Omental fat pad (tissue), 4 donors: ENCODE measurements at places on chromosomes 5 and 9.

- DNase-seq, result peak; percentile 45
Observed at GRCh38 chr9:129726322-129727160, 26.3 kb downstream of the PTGES start.

DNA sequence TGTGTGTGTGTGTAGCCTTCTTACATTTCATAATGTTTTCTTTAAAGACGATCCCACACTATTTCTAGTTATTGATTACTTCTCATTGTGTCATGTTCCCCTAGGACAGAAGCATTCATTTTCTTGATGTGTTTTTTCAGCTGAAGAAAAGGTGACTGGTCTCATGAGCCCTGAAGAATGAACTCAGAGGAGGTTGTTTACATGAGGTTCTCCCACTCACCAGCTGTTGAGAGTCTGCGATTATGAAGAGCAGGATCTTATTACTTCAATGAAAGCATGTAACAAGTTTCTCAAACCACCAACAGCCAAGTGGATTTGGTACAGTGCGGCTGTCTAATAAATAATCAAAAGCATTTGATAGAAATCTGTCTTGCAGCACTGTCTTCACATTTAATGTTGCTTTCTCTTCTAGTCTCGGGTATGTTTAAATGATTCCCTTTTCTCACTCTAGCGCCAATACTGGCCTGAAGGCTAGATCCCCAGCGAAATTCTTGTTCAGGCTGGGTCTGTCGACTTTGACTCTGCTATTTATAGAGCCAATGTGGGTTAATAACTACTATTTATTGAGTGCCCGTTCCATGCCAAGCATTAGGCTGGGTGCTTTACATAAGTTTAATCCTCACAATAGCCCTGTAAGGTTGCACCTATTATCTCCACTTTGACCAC is 9.6 kb upstream of the FSD1L start:
- no peak for DNase-seq

GRCh38 chr9:8329561-8330283 is 530.1 kb upstream of the DMAC1 start:
- no peak for DNase-seq

- no peak for DNase-seq
Observed at GRCh38 chr5:172620506-172620905, 20.6 kb upstream of the NEURL1B start.

DNA sequence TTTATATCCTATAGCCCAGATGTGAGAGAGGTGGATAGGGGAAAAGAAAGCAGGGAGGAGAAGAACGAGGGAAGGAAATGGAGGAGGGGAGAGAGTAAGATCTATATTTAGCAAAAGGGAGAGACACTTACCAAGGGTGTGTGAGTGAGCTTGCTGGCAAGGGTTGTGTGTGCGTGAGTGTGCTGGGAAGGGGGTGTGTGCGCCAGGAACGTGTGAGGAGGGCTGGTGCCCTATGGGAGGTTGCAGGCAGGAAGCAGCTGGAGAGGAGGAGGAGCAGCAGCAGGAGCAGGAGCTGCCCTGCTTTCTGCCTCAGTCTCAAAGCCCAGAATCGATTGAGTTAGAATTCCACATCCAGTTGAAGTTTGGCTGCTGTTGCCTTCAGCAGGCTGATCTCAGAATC is 148.3 kb upstream of the RUSC2 start:
- DNase-seq, result no peak

DNA sequence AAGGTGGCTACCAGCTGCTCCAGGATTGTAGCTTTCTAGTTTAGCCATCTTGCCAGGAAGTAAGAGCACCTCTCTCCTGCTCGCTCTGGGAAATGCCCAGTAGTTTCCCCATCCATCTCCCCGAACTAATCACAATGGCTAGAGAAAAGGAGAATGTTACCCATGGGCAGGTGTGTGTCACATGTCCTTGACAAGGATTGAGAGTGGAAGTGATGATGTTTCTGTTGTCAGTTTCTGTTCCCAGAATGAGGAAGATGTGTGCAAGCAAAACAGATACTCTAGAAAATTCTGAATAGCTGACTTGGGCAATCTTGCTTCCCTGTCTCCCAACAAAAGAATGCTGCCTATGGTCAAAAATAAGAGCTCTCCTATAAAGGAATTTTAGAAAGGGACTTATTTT is 429.5 kb downstream of the EBF1 start:
- DNase-seq, result no peak

DNA sequence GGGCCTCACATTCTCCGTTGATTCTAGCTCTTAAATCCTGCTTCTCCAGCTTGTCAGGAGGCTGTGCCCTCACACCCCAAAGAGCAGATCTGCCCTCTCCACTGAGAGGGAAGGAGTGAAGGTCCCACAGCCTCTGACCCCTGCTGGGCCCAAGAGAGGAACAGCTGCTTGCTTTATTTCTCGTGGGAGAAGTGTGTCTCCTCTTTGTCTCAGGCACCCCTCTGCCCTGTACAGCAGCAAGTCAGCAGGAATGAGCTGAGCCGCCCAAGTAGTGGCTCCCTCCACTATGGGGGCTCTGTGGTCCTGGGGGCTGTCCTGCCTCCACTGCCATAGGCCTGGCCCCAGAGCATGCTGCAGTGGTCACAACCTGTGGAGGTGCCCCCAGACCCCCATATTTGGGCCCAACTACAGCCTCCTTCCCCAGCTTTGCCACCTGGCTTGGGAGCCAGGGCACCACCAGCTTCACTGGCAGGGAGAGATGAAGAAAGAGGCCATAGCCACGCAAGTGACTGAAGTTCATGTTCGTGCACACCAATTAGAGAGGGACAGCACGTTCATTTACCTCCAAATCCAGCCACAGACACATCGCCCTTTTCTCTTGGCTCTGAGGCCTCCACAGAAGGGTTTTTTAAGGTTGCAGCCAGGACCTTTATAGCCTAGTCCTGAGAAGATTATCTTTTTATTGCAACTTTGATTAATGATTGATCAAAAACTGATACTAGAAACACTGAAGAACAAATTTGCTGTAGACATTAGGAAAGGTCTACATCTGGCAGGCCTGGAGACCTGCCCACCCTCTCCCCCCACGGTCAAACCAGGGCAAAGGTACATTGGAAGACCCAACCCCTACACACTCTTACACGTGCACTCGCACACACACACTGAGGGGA is 27.5 kb downstream of the IRF1 start:
- no peak for DNase-seq
